Stimulated activated CD4-positive, alpha-beta T cell treated with anti-CD3 and anti-CD28 coated beads, Interleukin-4, amount 100 ng/mL, for 24 hours (primary cell): ENCODE measurements at places on chromosomes 1 and 21.

DNA sequence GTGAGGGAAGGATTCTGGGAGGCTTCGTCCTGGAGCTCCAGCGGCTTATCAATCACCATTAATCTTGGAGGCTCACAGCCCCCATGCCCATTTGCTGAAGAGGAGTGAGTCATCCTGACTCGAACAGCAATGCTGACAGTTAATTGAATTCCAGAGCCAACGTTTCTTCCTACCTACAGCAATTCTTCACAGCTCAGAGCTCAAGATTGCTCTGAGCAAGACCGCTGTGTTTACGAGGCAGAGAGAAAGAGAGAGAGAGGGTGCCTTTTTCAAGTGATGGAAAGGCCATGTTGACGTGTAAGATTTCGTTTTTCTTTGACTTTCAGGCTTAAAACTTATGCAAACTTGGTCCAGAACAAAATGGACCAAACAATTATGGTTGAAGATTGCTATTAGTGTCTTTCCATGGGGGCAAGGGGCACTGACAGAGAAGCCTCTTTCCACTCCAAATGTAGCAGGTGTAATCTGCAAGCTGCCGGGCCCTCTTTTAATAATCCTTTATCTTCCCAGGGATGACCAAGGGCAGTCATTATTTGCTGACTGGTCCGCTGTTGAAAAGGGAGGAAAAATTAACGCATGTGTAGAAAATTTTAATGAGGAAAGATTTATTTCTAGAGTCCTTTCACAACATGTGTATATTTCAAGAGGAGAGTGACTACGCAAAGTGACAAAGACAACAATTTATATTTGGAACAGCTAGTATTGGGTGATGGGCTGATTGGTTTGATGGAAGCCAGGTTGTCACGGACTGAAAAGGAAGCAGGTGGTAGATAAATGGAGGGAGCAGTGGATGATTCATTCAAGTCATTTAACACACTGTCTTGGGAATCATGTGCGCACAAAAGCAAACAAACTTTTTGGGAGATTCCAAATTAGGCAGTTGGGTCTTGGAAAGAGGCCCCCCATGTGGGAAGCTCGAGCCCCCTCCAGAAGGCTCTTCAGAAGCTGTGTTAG is 136.1 kb upstream of the IRF2BP2 start:
- DNase-seq = no peak

DNA sequence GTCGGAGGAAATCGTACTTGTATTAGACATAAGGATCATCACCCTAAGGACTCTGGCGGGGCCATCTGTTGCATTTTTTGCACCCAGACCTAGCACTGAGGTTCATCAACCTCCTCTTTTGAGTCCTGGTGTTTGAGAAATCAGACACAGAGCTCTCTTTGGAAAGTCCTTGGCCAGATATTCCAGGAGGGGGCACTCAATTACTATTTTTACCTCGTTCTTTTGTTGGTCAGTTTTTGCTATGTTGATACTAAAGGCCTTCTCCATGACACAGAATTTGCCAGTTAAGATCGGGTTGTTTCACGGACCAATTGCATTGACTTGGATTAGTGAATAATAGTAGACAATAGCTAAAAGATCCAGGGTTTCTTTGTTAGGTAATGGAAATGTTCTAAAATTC is 711.2 kb downstream of the KCNT2 start:
- no peak for DNase-seq

DNA sequence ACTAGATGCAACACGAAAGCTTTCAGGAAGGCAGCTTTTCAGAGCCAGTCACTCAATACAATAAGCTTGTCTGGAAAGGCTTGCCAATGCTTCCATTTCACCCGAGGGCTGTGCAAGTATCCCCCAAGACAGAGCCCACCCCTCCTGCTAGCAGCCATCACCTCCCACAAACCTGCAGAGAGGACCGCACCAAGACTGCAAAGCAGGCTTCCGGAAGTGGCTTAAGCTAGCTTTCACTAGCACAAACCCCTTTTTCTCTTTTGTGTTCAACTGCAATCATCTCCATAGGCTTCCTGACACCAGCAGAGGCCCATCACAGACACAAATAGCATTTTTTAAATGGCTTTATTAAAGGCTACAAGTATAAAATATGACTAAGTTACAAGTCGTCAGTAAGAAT is 31.5 kb downstream of the C1orf198 start:
- no peak for DNase-seq

GRCh38 chr1:52668711-52669110 is 29.4 kb downstream of the COA7 start:
- no peak for DNase-seq

DNA sequence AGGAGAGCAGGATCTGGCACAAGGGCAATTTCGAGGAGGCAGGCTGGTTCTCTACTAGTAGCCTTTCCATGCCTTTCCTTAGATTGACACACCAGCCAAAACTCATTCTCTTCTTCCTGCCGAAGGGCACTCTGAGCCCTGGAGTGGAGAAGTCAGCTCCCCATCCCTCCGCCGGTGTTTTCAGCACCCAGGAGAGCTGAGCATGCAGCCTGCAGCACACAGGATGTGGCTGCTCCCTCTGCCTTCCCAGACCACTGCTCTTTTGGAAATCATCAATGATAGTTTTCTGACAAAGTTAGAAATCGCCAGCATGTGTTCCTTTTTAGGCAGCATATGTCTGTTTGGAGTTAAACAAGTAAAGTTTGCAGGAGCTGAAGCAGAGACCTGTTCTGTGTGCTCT is 11.7 kb downstream of the RNU5D-1 start:
- DNase-seq = no peak

GRCh38 chr1:233005156-233005555 is 54.7 kb downstream of the NTPCR start:
- DNase-seq = no peak

DNA sequence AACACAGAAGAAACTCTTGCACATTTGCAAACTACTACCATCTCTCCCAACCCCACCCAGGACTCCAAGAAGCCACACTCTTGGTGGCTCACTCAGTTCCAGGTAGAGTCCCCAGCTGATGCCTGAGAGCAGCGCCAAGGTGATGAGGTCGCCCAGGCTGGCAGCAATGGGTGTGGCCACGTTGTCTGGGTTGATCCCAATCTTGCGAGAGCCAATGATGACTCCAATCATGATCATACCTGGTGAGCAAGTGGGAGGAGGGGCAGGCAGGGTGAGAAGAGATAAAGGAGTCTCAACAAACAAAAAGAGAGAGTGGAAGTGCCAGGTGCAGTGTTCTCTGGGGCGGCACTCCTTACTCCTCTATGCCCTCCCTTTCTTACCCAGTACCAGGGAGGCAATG is 14.4 kb downstream of the SLC41A1 start:
- no peak for DNase-seq
